ENCODE measurements at places on chromosomes 7 and 10.

- DNase-seq, result no peak
These were observed 37.0 kb upstream of the ATRNL1 start for GRCh38 chr10:115056186-115056585.

DNA sequence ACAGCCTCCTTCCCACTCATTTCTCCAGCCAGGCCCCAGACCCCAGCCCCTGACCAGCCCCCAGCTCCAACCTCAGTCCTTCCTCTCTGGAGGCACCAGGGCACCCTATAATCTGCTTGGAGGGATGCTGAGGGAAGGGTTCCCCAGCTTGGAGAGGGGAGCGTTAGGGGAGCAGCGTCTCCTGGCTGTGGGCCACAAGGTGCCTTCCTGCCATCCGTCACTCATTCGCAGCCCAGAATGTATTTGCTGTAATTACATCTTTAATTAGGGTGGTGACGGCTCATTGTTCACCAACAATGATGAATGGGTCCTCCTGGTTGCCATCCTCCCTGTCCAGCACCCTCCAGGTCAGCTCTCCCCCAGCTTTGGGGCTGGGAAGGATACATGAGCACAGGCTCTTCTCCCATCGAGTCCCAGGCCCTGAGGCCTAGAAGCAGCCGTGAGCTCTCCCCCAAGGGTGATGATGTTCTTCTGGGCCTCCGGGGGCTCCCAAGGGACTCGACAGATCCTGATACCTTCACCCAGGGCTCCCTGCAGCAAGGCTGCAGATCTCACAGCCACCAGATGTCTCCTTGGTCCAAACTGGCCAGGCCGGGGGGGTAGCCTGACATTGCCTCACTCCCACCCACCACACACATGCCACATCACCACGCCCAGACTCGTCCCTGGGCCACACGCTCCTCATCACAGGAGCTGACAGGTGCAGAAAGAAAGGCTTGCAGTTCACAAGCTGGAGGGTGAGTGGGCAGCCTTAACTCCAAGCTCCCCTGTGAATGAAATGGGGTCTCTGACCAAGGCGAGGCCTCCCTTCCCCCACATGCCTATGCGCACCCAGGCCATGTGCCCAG is 26.8 kb downstream of the POLL start:
- DNase-seq, result no peak

GRCh38 chr7:27953777-27954176 is 213.8 kb downstream of the TAX1BP1 start:
- no peak for DNase-seq

DNA sequence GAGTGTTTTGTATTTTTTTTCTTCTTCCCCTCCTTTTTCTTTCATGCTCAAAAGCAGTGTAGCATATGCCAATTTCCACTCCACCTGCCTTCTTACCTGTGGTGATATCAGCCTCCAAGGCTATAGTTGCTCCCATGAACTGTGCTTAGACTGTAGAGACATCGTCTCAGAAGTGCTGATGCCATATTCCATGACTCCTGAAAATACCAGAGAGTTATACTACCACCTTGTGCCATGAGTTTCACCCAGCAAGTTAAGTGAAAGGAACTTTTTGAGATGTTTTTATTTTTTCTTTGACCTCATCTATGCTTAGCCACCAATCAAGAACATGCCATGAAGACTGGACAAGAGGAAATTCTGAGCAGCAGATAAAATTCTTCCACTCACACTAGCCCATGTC is 142.8 kb upstream of the SEMA3E start:
- peak; percentile 27 for DNase-seq

DNA sequence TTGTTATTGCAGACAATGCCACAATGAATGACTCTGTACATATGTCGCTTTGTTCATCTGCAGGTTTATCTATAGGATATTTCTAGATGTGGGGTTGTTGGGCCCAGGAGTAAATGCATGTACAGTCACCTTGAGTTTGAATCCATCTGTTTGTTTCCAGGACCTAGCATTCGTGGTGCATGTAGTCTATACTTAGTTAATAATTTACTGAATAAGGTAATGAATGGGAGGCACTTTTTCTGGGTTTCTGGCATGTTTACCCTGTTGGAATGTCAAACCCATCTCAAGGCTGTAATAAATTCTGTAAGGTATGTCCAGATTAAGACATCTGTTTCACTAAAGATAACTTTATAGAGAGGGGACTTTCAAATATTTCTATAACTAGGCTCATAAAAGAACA is 23.5 kb downstream of the HECTD2 start:
- DNase-seq, result no peak

GRCh38 chr7:30019387-30019786 is 7.1 kb downstream of the FKBP14 start:
- no peak for DNase-seq
